ENCODE measurements at places on chromosomes 6 and 20.
A peak's percentile ranks its signal among the peaks of the same experiment; 100 is the strongest.

- peak; percentile 40 for DNase-seq
These were observed 69.1 kb downstream of the SLC35F1 start for GRCh38 chr6:117976030-117976651.

- DNase-seq = no peak
These were observed 421.3 kb downstream of the PREX1 start for GRCh38 chr20:48406498-48406897.

GRCh38 chr6:163539101-163539762, 124.7 kb downstream of the QKI start:
- DNase-seq = no peak

GRCh38 chr6:72669324-72669723, 47.5 kb downstream of the KCNQ5 start:
- DNase-seq = no peak

GRCh38 chr6:55913228-55914195, 38.1 kb upstream of the BMP5 start:
- no peak for DNase-seq

DNA sequence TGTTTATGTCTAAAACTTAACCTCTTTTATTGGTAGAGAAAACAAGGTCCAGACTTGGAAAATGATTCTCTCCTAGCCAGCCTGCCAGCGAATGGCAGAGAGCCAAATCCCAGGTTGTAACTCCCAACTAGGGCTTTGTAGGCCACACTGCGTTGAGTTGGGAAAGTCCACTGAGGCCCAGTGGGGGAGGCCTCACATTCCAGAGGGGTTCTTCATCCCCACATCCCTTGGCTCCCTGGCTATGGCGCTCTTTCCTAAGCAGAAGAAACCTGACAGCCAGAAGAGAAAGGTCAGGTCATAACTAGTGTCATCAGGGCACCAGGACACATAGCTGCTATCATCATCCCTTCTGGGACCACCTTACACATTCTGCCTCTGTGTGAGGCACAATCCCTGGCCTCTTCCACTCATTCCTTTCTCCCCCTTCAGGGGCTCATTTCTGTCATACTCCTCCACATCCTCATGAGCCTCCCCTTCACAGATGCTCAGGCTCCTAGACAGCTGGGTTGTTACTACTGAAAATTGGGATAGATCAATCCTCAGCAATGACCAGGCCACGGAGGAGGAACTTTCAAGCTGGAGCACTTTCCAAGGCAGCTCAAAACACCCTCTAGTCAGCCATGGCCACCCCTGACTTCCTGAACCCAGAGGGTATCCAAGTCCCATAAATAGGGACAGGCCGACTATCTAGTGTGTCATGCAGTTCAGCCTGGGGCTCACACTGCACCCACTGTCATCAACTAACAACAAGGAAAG, 48.6 kb downstream of the TCP11 start:
- peak; percentile 96 for DNase-seq

DNA sequence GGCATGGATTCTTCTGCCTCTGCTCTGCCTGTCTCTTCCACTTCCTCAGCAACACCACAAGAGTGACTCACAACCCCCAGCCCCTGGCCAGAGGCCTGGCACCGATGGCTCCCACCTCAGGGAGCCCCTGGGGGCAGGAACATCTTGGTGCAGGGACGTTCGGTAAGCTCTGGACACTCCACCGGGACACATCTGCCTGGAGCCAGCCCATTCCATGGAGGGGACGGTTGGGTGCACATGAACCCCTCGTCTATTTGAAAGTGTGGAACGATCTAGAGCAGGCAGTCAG, 246.5 kb downstream of the ERMARD start:
- no peak for DNase-seq

GRCh38 chr6:21222656-21223055, 370.9 kb upstream of the SOX4 start:
- no peak for DNase-seq

DNA sequence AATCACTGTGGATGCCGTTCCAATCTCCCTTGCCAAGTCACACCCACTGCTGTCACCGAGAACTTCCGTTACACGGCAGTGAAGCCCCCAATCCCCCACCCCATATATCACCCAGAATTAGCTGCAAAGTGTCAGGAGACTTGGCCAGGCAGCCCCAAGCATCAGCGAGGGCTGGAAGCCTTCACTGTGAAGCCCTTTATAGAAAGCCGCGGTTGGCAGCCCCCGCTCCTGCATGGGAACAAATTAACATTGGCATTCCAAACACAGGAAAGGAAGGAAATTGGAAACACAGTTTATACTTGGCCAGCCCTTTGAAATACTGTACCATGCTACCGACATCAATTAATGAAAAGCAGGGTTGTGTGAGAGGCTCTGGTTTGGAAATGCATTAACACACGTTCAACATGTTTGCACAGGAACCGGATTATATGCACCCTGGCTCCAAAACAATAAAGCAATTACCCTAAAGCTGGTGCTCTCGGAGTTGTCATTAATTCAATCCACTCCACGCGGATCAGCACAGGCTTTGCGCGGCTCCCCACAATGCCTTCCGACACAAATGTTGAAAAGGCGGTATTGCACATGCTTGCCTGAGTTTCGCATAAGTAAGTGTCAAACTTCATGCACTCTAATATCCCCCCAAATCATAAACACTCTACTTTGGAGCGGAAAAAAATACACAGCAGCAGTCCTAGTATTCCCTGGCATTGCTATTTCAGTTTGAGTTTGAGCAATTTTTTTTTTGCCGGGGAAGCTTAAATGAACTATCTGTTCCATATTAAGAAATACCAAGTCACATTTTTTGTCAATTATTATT, 7.1 kb downstream of the BMP7 start:
- DNase-seq = no peak

DNA sequence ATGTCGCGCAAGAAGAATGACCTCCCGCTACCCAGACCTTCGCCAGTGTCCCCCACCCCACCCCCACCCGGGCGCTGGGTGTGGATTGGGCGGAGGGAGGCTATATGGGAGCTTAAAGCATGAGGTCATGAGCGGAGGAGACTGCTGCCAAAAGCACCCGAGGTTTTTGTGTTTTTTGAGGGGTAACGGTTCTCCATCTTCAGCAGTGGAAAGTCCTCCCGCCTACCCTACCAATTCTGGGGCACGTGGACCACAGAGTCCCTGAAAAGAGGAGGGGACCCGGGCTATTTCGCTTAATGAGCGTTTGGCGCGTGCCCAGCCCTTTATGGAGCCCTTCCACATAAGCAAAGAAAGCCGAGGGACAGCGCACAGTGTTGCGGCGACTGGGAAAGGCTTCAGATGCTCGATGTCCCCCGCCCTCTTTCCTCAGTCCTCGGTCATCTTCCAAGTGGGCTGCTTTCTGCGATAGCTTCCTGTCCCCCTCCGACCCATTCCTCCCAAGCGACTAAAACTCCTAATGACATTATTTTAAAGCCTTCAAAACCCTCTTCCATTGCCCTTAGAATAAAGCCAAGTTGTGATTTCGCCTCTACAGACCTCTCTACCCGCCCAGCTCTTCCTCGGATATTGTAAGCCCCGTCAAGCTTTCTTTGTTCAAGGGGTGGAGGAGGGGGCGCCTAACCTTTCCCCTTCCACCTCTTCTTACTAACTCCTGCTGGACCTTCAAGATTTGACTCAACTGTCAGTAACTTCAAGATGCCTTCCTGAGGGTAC, 2.1 kb upstream of the TRERF1 start:
- peak; percentile 15 for DNase-seq

DNA sequence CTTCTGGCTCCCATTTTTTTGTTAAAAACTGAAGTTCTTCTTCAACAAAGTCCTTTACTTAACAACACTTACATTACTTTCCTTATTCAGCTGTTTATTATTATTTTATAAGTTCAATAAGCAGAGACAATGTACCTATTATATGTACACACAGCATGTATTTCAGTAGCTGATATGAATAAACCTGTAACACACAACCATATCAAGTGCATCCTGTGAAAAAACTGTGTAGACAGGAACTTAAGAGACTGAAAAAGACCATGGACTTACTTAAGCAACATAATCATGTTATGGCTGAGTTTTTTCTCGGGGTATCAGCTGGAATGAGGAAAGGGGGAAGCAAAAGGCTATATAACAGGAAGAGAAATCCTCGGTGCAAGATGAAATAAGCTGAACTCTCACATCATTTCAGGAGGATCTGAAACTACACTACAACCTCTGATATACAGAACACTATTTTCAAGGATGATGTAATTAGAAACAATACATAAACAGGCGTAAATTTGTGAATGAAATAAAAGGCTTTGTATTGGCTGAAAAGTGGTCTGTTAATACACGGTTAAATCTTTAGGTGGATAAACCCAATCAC, 70.9 kb downstream of the REV3L start:
- DNase-seq = no peak

GRCh38 chr6:593907-594212, 63.0 kb downstream of the HUS1B start:
- no peak for DNase-seq

GRCh38 chr20:58682656-58683531, 9.7 kb upstream of the NPEPL1 start:
- DNase-seq = peak; percentile 88

DNA sequence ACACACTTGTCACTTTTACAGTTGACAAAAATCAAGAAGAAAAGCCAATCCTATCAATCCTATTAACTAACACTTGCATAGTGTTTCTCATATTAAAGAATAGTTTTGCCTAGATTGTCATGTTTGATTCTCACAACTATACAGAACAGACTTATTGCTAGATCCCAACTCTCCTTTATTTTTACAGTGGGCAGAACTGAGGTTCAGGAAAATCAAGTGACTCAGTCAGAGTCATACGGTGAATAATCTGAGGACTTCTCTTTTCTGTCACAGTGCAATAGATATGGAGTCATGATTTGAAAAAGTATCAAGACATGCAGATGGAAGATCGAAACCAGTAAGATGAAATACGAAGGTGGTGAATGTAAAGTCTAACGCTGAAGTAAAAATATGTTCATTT, 195.1 kb upstream of the CITED2 start:
- peak; percentile 33 for DNase-seq

DNA sequence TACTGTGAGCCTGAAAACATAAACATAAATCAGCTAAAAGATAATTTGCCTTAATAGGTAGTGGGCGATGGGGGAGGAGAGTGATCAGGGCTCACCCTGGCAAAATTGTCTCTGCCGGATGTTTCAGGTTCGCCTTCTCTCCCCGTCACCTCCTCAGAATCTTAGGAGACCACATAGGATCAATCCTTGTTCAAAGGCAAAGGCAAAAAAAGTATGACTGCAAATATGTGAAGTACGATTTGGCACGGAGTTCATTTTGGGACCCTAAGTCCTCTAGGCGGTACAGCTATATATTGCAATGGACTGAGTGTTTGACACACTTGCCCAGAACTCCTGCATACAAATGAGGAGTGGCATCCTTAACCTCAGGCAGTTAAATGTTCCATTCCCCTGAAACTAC, 649.2 kb upstream of the FLRT3 start:
- no peak for DNase-seq

DNA sequence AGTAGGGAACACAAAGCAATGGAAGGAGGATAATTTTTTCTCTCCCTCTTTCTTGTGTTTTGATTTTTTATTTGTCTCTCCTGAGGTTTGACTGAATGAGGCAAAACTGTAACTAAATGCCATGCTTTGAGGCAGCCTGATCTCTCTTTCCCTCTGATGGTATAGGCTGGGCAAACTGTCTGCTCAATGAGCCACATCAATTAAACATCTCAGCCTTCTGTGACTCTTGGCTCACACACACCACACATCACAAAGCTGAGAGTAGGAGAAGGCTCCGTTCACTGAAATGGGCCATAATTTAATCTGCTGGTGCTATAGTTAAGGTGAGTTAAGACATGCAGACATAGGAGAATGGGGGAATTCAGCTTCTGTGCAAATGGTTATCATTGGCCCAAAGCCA, 28.1 kb upstream of the SCGN start:
- no peak for DNase-seq

- DNase-seq = peak; percentile 100
These were observed 8.0 kb upstream of the IER3 start for GRCh38 chr6:30752157-30752927.

GRCh38 chr20:8969146-8969583, 99.7 kb upstream of the PLCB4 start:
- DNase-seq = no peak

DNA sequence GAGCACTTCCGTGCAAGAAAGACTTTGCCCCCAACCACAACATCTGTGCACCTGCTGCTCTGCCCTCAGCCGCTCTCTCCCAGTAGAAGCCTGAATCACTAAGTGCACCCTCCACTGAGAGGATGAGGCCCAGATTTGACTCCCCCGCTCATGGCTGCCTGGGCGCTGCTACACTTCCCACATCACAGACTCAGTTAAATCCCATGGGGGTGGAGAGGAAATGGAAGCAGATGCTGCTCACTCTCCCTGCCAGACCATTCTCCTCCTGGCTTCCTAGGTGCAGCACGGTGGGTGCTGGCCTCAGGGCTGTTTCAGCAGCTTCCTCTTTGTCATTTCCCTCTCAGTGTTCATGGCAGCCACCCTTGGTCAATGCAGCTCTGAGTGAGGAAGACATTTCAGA, 4.8 kb downstream of the CST5 start:
- no peak for DNase-seq

DNA sequence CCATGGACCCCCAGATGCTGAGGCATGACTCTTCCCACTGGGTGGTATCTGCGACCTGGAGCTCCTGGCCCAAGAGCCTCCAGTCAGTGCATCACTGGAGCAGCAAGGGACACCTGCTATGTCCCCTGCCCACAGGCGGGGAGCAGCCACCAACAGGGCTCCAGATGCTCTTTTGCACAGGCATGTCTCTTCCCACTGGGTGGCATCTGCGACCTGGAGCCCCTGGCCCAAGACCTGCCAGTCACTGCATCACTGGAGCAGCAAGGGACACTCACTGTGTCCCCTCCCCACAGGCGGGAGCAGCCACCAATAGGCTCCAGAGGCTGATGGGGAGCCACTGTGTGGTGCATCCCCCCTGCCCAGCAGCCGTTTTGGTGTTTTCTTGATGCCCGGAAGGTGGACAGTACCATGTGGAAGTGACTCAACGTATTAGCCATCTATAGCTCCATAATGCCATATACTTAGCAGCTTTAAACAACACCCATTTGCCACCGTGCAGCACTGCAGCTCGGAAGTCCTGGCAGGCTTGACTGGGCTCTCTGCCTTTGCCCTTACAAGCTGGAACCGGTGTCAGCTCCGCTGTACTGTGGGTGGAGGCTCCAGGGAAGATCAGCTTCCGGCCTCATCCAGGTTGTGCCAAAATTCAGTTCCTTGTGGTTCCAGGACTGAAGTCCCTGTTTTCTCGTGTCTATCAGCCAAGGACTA, 124.9 kb upstream of the CST7 start:
- DNase-seq = no peak

DNA sequence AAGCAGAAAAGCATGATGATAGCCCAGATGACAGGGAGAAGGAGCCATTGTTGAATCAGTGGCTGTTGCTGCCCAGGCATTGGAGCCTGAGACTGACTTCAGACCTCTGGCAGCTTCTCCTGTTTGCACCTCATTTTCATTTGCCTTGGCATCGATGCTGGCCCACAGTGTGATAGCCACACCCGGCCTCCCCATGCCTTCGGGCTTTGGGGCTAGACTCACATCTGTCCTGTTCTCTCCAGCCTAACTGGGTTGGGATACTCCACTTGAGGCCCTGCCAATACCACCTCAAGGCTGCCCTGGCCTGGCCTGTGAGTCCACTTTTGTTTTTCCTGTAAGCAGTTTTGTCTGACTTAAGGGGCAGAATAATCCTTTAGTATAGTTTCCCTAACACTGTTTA, 140.4 kb downstream of the UST start:
- no peak for DNase-seq
